Hindlimb muscle (tissue), 1 donor: ENCODE measurements at places on chromosomes 5 and 9.

DNA sequence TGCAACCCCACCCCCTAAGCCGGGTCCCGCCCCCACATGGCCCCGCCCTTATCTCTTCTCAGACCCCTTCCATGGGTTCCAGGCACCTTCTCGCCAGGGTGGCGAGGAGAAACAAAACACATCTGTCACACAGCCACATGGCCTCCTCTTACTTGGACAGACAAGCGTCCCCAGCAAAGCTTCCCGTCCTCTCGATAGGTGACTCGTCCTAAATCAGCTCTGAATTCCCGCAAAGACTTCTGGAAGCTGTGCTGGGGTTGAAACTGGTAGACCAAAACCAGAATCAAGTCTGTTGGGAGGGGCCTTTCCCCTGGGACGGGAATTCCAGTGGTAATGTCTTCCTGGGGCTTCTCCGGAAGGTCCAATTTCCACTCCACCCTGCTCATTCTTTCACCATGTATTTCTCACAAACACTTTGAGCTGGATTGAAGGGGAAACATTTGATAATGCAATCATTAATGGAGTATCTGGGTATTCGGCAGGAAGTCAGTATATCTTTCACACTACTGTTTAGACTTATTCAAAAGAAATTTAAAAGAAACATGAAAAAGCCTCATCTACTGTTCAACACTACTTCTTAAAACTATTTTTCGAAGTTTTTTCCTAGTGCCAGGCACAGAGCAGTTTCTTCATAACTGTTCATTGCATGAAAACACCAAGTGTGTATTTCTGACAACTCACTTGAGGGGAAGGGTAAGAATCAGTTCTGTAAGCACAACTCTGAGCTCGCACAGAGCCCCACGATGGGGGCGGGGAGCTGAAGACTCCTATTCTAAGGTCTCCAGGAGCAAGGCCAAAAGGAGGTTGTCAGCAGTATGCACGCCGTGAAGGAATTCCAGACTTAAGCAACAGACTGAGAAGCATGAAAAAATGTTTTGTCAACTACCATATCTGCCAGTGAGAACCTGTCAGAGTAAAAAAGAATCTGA lies 644 bp upstream of the CTNNAL1 start:
- DNase-seq, result peak; percentile 46

GRCh38 chr5:17799521-17799920 lies 165.3 kb downstream of the TAF11L14 start:
- no peak for DNase-seq

GRCh38 chr9:114085387-114085789 lies 7.3 kb upstream of the AMBP start:
- DNase-seq, result no peak

- DNase-seq, result no peak
Observed at GRCh38 chr9:107438211-107439031, 51.1 kb downstream of the KLF4 start.

DNA sequence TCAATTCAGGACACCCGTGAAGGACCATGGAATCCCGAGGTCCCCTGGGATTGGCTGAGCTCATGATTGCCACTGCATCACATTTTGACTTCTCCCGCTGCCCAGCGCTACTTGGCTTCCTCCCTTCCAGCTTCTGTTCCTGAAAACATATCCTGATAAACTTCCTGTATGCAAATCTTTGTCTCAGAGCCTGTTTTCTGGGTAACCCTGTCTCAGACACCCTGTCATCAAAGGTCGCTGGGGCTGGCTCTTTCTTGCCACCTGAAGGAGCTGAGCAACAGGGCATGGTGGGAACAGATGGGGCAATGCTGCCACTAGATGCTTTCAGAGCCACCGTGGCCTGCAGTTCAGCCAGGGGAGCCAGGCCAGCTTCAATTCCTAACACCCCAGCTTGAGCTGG lies 154.3 kb upstream of the TBC1D2 start:
- DNase-seq, result no peak

DNA sequence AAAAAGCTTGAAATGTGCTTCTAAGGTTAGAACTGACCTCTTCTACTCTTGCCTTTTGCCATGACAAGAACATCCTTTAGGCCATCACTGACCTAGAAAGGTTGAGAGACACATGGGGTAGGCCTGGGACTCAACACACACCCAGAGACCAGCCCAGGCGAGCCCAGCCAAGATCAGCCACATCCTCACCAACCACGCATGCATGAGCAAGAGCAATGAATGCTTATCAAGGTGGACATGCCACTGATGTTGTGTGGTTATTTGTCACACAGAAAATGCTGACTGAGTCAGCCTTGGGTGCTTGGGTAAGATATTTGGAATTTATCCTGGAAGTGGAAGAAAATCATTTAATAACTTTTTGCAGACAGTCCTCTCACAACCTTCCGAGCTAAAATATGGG lies 39.4 kb downstream of the SMIM23 start:
- no peak for DNase-seq

DNA sequence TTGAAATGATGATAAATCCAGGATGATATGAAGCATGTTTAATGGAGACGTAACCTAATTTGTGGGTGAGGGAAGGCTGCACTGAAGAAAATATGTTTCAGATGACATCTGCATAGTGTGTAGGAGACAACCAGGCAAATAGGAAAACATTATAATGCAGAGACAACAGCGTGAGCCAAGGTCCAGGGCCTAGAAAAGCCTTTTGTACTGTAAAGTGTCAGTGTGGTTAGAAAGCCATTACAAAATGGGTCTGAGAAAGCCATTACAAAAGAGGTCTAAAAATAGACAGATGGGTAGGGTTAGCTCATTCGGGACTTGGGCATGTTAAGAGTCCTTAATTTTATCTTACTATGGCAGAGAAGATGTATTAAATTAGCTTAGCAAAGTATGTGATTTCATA lies 14.9 kb upstream of the GABRG2 start:
- DNase-seq, result peak; percentile 0

DNA sequence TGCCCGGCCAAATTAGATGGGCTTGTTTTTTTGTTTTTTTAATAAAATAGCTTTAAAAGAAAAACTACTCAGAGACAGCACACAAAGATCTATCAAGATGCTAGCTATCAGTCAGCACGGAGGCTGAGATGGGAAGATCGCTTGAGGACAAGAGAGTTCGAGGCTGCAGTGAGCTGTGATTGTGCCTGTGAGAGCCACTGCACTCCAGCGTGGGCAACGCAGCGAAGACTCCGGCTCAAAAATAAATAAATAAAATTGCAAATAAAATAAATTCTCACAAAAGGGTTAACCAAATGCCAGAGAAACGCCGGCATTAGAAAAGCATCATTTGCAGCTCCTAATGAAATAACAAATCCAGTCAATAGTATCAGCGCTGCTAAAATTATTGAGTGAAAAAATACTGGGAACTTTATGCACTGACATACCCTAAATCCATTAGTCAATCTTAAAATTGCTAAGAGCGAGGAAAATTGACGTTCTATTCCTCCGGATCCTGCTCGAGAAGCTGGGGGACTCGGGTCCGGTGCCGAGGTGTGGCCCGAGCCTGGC lies 681 bp downstream of the CPLANE1 start:
- no peak for DNase-seq

- DNase-seq, result no peak
Observed at GRCh38 chr5:16914108-16914435, 22.0 kb downstream of the MYO10 start.

DNA sequence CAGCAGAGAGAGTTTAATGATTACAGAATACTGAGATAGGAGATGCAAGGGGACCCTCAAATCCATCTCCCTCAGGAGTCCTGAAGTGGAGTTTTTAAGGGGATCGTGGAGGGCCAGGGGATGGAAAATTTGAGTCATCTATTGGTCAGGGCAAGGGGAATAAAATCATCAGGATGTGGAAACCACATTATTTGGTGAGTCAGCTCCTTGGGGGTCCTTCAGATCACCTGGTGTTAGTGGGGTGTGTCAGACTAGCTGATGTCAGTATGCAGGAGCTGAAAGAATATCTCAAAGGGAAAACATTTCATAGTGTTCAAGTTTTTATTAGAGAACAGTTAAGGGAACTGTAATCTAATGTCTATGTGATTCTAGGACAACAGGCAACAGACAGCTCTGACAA lies 183.0 kb upstream of the FTMT start:
- DNase-seq, result no peak

DNA sequence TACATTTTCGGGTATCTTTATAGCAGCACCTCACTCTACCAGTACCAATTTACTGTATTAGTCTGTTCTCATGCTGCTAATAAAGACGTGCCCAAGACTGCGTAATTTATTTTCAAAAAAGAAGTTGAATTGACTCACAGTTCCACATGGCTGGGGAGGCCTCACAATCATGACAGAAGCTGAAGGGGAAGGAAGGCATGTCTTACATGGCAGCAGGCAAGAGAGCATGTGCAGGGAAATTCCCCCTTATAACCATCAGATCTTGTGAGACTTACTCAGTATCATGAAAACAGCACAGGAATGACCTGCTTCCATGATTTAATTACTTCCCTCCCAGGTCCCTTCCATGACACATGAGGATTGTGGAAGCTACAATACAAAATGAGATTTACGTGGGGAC lies 602.6 kb upstream of the DAB2 start:
- no peak for DNase-seq

DNA sequence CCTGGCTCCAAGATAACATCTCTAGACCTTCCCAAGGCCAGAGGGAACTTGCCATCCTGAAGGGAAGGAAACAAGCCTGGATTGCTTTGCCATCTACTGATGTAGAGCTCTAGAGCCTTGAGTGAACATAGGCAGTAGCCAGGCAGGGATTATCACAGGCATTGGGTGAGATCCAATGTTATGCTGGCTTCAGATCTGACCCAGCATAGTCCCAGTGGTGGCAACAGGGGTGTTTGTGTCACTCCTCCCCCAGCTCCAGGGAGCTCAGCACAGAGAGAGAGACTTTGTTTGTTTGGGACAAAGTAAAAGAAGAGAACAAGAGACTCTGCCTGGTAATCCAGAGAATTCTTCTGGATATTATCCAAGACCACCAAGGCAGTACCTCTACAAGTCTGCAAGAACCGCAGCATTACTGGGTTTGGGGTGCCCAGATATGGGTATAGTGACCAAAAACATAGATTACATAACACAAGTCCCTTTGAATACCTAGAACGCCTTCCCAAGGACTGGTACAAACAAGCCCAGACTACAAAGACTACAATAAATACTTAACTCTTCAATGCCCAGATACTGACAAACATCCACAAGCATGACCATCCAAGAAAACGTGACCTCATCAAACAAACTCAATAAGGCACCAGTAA lies 137.6 kb upstream of the DAPK1 start:
- DNase-seq, result no peak

- DNase-seq, result no peak
Observed at GRCh38 chr5:54794135-54794975, 191.0 kb downstream of the ESM1 start.

DNA sequence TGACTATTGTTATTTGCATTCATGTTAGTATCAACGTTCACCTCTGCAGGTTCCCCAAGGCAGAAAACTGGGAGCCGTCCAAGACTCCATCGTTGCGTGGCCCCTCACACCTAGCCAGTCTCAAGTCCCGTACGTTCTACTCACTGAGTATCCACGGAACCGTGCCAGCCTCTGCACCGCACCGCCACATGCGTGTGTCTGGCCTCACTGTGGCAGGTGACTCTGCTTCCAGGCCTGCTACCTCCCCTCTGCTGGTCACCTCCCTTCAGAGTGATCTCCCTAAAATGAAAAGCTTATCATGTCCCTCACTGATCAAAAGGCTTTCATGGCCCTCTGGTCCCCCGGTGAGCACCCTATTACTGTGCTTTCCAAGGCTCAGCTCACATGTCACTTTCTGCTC lies 108.1 kb downstream of the GABBR2 start:
- no peak for DNase-seq

GRCh38 chr5:50751064-50751657 lies 84.7 kb downstream of the PARP8 start:
- DNase-seq, result peak; percentile 21

DNA sequence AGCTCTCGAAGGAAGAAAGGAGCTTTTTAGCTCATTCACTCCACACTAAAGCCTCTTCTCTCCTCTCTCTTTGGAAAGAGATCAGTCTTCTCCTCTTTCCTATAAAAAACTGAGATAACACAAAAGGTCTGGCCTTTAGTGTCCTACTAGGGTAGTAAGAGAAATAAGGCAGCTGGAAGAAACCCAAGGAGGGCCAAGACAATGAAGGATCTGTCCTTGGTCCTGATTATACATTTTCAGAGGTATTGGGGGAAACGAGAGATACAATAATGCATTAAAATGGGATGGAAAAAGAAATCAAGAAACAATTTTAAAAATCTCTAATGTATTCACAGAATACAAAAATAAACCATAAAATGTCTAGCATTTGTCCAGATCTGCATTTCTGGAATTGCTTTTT lies 184.0 kb downstream of the SLF1 start:
- DNase-seq, result no peak

GRCh38 chr5:34842554-34842953 lies 3.6 kb downstream of the TTC23L start:
- DNase-seq, result no peak

DNA sequence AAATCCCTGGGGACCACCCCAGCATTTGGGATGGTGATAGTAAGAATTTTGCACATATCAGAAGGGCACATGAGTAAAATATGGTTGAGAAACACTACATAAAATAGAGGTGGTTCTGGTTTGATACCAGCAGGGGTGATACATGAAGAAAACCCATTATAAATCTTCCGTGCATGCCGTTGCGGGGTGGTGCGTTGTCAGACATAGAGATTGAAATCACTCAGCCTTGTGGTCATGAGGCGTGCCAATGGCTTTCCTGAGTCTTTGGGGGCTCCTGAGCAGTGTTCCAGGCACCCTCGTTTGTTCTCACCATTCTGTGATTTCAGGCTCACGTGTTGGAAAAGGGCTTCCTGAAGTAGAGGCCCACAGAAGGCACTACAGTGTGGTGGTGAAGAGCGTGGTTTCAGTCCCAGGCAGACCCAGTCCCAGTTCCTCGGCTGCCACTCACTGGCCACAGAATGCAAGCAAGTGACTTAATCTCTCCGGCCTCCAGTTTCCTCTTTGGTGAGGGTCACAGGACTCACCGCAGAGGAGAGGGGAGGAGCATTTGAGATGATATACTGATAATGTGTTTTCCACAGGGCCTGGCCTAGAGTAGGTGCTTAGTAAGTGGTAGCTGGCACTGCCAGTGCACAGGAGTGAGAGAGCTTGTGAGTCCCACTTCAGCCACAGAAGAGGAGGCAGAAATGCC lies 20.5 kb upstream of the GLRX start:
- no peak for DNase-seq

DNA sequence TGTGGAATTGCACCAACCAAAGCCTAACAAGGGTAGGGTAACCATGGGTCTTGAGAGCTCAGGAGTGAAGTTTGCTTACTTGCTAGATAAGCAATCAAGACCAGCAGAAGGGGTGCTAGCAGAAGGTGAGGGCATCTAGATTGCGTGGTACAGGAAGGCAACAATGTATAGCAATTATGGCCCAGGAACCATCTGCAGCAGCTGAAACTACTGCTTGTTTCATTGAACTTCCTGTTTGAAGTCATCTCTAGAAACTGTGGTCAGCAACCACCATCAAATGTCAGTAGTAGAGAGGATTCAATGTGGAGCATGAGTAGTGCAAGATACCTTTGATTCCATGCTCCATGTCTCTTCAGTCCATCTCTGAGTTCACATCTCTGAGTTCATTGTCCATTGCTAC lies 462.1 kb upstream of the GRAMD2B start:
- DNase-seq, result no peak
